ENCODE measurements at places on chromosomes 16 and 17.
A peak's percentile ranks its signal among the peaks of the same experiment; 100 is the strongest.

DNA sequence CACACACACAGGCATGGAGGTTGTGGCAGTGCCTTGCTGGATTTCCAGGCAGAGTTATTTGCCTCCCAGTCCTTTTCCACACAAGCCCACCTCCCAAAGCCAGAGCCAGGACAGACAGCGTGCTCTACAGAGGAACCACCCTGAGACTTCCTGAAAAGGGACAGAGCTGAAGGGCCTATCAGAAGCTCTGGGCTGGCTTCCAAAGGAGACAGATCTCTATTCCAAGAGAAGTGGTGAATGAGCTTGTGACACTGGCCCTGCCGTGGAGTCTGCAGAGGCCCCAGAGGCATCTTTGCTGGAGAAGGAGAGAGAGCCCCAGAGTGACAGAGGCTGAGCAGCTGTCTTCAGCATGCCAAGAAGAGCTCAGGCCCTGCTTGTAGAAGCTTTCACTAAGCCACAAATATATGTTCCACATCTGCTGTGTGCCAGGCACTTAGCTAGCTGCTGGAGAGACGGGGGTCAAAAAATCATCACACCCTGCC, 8.3 kb upstream of the LPCAT2 start:
- DNase-seq, result no peak

DNA sequence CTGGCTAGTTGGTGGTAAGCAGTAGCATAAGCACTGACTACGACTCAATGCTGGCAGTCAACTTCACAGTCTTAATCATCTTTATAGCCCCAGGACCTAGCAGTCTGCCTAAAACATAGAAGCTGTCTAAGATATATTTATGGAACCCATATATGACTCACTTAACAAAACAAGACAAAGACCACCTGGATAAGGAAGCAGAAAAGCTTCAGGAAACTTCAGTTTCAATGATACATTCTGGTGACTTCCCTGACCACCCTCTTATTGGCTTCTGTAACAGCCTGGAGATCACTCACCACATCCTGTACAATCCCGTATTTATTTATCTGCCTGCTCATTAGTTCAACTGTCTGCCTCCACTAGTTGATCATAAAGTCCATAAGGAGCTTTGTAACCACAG, 95.5 kb downstream of the PMP22 start:
- DNase-seq, result no peak

- DNase-seq, result peak; percentile 48
Measured at GRCh38 chr17:182050-182751, 751 bp upstream of the DOC2B start.

DNA sequence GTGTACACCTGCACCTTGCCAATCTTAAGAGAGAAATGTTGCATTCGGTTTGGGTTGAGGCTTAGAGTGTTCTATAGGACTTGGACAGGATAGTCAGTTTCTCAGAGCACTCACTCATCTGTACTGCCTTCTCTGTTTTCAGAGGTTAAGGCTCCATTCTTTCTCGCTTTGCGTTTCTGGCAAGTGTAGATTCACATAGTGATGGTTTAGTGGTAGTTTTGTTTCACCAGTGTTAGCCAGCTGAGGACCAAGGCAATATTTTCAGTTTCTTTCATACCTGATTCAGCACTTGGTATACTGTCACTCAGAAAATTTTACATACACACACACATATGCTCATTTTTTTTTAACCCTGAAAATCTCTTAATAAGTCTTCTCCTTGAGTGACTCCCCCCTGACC, 1.3 kb downstream of the ATXN1L start:
- no peak for DNase-seq

DNA sequence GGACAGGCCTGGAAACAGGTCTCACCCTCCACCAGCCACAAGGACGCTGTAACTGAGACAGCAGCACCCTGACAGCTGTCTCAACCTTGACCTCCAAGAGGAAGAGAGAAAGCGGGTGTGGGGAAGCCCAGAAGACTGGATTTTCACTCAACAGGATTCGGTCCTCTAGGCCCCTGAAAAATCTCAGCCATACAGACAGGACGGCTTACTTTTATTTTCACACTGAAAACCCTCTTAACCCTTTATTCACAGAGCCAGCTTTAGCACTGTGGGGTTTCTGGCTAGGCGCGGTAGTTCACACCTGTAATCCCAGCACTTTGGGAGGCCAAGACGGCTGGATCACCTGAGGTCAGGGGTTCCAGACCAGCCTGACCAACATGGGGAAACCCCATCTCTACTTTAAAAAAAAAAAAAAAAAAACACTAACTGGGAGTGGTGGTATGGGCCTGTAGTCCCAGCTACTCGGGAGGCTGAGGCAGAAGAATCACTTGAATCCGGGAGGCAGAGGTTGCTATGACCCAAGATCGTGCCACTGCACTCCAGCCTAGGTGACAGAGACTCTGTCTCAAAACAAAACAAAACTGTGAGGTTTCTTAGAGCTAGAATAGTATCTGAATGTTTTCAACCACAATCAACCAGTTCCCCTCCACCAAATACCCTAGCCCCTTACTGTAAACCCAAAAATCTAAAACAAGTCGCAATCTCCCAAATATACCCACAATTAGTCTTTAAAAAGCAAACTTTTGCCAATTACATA, 5.3 kb downstream of the ANKRD11 start:
- no peak for DNase-seq

- no peak for DNase-seq
Measured at GRCh38 chr16:75931043-75931442, 204.8 kb upstream of the CPHXL start.

DNA sequence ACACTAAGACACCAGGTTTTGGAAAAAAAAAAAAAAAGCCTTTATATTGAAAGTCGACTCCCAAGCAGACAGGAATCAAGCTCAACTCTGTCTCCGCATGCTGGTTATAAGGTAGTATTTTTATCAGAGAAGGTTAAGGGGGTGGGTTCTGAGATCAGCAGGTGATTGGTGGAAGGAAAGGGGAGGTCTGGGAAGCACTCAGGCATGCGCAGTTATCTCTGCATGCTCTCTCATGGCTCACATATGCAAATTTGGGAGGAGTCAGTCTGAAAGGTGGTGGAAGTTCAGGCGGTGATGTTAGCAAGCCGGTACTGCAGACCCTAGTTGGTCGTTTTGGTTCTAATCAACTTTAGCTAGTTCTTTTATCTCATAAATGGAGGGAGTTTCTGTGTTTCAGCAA, 357.6 kb upstream of the C16orf82 start:
- no peak for DNase-seq

DNA sequence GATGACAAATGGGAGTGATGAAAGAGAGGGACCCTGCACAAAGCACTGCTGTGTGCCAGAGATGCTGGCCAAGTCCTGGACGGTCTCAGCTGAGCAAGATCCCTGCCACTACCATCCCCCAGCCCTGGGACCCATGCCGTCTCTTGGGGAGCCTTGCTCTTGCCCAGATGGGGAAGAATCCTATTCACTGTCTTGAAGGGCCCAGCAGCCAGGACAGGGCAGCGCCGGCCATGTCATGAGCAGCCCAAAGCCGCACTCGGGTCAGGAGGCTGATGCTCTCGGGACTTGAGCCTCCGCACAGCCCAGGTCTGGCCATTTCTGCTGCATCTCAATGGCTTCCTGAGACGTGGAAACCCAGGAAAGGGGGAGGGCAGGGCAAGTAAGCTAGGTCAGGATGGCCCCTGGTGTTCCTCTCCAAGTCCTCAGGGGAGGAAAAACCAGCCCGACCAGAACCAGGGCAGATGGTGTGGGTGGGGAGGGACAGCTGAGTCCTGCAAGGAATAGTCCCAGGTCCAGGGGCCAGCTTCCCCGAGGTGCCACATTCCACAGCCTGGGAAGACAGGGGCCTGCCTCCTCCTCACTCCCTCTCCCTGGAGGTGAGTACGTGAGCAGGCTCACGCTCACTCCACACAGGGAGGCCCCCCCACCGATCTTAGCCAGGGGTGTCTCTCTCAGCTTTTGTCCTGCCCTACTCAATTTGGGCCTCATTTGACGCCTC, 7.8 kb upstream of the KRT19 start:
- DNase-seq, result peak; percentile 75

DNA sequence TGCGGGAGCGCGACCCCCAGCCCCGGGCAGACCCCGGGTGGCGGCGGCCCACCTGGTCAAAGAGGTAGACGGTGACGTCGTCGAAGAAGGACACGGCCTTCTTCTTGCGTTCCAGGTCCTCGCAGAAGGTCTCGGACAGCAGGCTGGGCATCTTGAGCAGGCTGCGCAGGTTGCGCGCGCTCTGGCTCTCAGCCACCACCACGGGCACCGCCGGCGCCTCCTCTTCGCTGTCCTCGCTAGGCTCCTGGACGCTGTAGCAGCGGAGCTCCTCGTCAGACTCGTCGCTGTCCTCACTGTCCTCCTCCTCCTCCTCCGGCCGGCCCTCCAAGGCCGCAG, 45.2 kb upstream of the PVALEF start:
- DNase-seq, result no peak

DNA sequence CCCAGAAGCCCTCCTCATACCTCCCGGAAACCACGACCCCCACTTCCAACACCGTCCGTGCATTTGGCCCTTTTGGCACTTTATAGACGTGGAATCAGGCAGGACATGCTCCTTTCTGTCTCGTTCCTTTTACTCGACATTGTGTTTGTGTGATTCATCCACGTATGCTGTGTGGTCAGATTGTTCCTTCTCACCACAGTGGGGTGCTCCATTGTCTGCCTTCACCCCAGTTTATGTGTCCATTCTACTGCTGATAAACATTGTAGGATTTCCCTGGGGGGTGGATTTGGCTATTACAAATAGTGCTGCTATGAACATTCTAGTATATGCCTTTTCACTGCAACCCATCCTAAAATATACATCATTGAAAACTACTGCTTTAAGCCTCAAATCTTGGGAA, 28.9 kb upstream of the RPH3AL start:
- no peak for DNase-seq

GRCh38 chr17:64028874-64029464, 8.5 kb upstream of the ICAM2 start:
- peak; percentile 76 for DNase-seq

GRCh38 chr17:39599004-39599664, 8.6 kb downstream of the NEUROD2 start:
- DNase-seq, result no peak

GRCh38 chr17:61805399-61805798, 57.9 kb downstream of the BRIP1 start:
- DNase-seq, result no peak

DNA sequence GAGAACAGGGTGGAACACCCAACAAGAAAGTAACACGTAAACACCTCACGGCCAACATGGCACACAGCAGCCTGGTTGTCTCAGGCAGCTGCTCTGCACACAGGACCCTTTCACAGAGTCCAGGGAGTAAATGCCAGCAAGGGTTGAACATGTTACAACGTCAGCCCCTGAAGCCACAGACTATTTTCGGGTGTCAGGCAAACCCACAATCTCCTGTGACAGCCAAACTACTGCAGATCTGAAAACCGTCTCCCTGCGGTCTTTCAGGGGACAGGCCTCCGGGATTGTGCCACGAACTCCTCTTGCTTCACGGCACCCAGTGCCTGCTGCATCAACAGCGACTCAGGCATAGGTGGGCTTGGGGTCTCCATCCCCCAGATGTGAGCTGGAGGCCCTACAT, 127.7 kb downstream of the XYLT1 start:
- DNase-seq, result no peak

GRCh38 chr16:89826531-89827382, 1.5 kb upstream of the SPIRE2 start:
- DNase-seq, result no peak

DNA sequence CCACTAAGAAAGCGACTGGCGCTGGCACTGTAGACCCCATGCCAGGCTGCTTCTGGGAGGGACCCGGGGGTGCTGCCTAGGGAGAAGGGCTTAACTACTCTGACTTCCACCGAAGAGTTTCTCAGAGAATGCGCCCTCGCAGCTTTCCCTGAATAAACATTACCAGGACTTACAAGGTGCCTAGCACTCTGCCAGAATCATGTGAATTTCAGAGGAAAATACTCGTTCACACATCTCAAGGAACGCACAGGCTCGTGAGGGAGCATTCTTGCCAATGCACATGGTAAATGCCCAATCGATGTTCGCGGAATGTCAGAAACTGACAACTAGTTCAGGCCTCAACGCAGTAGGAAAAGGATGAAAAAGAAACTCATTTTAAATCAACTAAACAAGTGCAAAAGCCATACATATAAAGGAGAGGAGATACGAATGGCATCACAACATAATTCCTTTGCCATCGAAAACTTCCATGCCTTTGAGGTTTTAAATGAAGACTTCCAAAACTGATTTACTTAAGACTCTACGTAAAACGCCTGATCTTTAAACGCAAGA, 999 bp downstream of the CMC2 start:
- DNase-seq, result peak; percentile 38

DNA sequence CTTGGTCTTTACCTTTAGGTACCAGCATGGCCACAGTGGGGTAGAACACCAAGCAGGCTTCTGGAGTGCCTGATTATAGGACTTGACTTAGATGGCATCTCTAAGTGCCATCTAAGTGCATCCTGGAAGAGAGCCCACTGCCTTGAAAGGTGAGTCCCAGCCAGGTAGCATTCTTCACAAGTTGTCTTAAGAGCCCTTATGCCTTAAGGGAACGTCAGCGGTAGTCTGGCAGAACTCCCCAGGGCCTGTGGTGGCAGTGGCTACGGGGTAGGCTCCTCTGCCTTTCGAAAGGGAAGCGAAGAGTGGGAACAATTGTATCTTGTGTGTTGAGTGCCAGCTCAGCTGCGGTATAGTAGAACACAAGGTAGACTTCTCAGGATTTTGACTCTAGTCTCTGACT, 549.0 kb downstream of the HS3ST4 start:
- DNase-seq, result no peak

- peak; percentile 93 for DNase-seq
Measured at GRCh38 chr16:12613131-12613991, 190.3 kb downstream of the CPPED1 start.

- DNase-seq, result no peak
Measured at GRCh38 chr16:23949630-23950290, 114.0 kb downstream of the PRKCB start.

- no peak for DNase-seq
Measured at GRCh38 chr16:13291591-13292333, 390.4 kb downstream of the SHISA9 start.

GRCh38 chr16:70676675-70677498, 9.0 kb downstream of the MTSS2 start:
- DNase-seq, result no peak

GRCh38 chr17:60248618-60249289, 99.0 kb downstream of the CA4 start:
- no peak for DNase-seq

GRCh38 chr17:57557834-57558681, 187.0 kb downstream of the CCDC182 start:
- DNase-seq, result no peak

DNA sequence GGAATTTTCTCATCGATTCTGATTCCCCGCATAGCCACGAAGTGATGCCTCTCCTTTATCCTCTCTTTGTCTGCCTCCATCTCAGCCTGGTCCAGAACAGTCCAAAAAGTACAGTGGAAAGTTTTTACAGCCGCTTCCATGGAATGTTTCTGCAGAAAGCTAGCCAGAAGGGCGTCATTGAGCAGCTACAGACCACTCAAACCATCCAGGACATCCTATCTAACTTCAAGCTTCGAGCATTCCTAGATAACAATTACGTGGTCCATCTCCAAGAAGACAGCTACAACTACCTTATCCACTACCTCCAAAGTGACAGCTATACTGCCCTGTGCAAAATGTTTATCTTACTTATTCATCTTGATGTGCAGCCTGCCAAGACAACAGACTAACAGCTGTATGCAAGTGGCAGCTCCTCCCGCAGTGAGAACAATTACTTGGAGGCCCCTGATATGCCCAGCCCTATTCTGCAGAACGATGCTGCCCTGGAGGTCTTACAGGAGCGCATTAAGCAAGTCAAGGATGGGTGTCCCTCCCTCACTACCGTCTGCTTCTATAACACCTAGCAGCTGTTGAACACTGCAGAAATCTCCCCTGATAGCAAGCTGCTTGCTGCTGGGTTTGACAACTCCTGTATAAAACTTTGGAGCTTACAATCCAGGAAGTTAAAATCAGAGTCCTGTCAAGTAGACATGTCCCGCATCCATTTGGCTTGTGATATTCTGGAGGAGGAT, 38.9 kb downstream of the SLFN12L start:
- no peak for DNase-seq
